SK-MEL-5 (cell line): ENCODE measurements at places on chromosomes 6 and 20.

DNA sequence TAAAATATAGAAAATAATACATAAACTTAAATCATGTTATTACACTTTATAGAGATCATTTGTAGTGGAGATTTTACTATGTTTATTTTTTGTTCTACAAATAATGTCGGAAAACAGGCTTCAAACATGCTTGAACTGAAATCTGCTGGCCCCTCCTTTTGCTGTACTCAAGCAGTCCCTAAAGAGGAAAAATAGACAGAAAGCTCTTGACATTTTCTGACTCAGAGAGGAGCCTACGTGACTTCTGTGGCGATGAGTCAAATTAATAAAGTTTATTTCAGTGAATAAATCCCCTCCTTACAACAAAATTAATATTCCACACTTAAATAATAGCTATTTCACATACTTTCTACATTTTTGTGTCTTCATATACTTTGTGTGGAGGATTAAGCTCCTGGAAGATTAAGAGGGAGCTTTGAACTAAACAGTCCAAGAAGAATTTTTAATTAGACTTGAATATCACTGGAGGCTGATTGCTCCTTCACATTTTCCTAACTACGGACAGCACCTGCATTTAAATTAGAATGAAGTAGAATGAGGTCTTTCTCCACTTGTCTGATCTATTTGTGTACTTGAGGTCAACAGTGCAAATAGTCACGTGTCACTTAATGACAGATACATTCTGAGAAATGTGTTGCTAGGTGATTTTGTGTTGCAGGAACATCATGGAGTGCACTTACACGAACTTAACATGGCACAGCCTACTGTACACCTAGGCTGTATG lies 1.7 kb upstream of the TREM1 start:
- no peak for DNase-seq

- no peak for DNase-seq
These were observed 5.0 kb downstream of the EYA2 start for GRCh38 chr20:46899621-46900020.

GRCh38 chr6:85134172-85134571 lies 315.7 kb upstream of the NT5E start:
- DNase-seq = no peak

- DNase-seq = no peak
These were observed 214.3 kb downstream of the DLL1 start for GRCh38 chr6:170076466-170077165.

DNA sequence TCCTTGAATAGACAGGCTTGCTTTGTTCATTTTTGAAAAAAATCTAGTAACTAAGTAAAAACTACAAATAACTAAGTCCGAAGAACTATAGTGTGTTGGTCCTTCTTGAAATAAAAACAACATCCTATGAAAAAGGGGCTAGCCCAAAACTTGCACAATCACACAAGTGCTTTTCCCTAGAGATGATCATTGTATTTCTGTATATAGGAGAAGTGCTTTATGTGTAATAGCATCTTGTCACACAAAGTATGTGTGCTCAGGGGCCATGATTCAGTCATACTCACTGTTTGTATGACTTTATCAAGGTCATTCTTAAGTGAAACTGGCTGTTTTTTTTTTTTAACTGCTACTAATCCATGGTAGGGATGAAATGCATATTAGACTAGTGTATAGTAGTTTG lies 179.8 kb downstream of the DTNBP1 start:
- DNase-seq = no peak

DNA sequence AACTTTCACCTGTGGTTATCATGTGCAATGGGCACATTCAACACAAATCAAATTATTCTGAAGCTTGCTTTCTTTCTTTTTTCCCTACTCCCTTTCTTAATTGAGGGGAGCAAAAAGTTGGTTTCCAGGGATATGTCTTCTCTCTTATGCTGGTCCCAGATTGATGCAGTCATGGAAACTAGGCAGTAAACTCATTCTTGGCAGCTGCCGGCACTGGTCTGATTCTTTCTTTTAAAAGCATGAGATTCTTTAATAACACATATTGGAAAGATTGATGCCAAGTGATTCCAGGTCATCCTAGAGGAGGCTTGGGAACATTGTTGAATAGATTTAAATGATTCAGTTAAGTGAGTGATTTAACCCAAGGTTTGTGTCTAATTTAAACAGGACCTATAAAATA lies 29.0 kb downstream of the PTPRA start:
- no peak for DNase-seq

- no peak for DNase-seq
These were observed 150.2 kb downstream of the CDH26 start for GRCh38 chr20:60108397-60108796.

GRCh38 chr20:38866265-38867061 lies 59.8 kb upstream of the FAM83D start:
- no peak for DNase-seq

GRCh38 chr6:7617801-7618764 lies 28.1 kb downstream of the SNRNP48 start:
- DNase-seq = peak; percentile 98

DNA sequence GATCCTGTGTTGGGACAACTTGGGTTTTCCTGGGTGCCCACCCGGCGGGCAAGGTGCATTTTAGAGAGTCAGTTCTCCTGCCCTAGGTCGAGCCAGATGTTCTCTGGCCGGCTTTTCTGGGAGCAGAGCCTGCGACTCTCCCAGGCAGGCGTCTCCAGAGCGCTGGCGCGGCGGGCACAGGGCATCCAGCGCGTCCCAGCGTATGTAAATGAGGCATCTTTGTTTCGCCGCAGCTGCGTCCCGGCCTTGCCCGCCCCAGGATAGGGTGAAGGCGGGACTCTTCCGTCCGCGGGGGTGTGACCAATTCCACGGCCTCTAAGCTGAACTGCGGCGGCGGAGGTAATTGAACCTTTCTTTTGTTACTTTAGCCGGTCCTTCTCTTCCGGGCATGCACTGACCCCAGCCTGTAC lies 9.1 kb downstream of the GRIK2 start:
- DNase-seq = no peak

GRCh38 chr20:31815408-31816188 lies 3.6 kb upstream of the MYLK2 start:
- DNase-seq = no peak

GRCh38 chr20:32902456-32903420 lies 44.0 kb downstream of the EFCAB8 start:
- DNase-seq = peak; percentile 74

DNA sequence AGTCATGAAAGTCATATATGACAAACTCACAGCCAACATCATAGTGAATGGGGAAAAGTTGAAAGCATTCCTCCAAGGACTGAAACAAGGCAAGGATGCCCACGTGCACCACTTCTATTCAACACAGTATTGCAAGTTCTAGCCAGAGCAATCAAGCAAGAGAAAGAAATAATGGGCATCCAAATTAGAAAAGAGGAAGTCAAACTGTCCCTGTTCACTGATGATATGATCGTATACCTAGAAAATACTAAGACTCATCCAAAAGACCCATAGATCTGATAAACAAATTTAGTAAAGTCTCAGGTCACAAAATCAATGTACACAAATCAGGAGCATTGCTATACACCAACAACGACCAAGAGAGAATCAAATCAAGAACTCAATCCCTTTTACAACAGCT lies 41.2 kb downstream of the RPP21 start:
- no peak for DNase-seq

GRCh38 chr20:58407966-58408557 lies 19.0 kb downstream of the VAPB start:
- DNase-seq = no peak

DNA sequence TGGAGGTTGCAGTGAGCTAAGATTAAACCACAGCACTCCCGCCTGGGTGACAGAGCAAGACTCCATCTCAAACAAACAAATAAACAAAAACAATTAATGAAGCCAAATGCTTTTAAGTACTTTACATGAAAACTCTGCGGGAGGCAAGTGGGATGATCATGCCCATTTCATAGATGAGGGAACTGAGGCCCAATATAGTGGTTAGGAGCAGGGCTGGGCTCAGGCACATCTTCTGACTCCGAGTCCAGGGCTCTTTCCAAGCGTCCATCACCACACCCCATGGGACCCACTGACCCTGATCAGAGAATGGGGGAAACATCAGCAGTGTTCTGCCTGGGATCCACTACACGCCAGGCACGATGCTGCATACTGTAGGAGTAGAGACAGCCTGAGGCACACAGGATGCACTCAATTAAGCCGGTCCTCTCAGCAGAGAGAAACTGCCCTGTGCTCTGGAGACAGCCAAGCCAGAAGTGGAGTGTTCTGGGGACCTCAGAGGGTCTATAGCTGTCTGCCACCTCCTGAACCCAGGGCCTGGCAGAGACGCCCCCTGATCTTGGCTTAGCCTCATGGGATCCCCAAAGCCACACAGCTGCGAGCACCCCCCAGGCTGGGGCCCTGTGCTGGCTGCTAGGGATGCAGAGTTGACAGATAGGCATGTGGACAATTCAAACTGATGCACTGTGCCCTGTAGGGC lies 13.5 kb downstream of the TTBK1 start:
- no peak for DNase-seq
